ENCODE measurements at places on chromosomes 4 and X.

DNA sequence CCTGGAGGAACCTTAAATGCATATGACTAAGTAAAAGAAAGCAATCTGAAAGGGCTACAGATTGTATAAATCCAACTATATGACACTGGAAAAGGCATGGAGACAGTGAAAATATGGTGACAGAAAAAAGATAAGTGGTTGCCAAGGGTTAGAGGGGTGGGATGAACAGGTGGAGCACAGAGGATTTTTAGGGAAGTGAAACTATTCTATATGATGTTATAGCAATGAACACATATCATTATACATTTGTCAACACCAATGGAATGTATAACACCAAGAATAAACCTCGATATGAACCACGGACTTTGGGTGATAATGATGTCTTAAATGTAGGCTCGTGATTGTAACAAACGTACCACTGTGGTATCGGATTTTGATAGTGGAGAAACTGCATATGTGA lies 40.7 kb downstream of the NPY5R start:
- DNase-seq = no peak

DNA sequence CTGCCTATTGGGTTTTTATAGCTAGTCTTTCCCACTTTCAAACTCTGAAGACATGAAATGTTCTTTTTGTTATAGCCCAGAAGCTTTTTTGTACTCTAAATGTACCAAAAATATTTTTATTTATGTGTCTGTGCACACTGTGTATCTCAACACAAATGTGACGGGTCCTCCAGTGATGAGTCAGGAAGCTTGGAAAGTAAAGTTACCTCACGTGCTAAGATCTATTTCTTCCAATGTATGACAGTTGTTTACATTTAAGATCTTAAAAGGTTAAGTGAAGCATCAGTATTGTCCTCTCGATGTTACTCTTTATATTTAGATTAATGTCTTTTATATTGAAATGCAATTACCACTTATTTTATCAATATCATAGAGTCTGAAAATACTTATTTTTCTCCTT lies 29.1 kb upstream of the PRSS12 start:
- no peak for DNase-seq

DNA sequence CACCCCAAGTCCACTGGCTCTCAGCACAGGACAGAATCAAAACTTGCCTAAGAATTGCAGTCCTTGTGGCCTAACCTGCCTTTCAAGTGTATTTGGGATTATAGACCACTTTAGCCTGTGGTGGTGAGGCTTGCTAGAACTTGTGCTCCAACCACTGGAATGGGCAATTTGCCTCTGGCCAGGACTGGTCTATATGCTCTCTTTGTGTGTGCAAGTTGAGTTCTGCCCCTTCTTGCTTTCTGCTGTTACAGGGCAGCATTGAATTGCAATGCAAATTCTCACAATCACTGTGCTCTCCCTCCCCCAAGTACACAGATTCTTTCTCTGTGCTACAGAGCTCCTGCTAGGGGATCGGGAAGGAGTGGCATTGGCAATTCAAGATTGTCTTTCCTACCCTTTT lies 233.6 kb upstream of the DIPK2B start:
- DNase-seq = no peak

GRCh38 chr4:47692691-47693090 lies 145.2 kb downstream of the CORIN start:
- DNase-seq = no peak

DNA sequence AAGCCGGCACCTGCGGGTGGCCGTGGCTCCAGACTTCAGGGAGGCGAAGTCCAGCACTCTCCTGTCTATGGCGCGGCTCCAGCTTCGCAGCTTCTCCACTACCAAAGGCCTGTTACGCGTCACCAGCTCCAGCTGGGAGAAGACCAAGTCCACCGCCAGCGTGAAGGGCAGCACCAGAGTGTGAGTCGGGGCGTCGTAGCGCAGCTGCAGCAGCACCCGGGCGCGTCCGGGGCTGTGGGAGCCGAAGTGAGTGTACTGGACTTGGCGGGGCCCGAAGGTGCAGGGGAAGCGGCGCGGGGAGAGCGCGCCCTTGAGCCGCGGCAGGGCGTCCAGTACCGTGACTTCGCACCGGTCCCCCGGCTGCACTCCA lies 444 bp downstream of the FREM3 start:
- no peak for DNase-seq

GRCh38 chrX:140664939-140665338 lies 44.6 kb upstream of the LINC00632 start:
- DNase-seq = peak; percentile 42

- peak; percentile 84 for DNase-seq
Measured at GRCh38 chrX:37818031-37818430, 29.3 kb downstream of the DYNLT3 start.

GRCh38 chrX:93259029-93259428 lies 414.3 kb downstream of the NAP1L3 start:
- DNase-seq = no peak

DNA sequence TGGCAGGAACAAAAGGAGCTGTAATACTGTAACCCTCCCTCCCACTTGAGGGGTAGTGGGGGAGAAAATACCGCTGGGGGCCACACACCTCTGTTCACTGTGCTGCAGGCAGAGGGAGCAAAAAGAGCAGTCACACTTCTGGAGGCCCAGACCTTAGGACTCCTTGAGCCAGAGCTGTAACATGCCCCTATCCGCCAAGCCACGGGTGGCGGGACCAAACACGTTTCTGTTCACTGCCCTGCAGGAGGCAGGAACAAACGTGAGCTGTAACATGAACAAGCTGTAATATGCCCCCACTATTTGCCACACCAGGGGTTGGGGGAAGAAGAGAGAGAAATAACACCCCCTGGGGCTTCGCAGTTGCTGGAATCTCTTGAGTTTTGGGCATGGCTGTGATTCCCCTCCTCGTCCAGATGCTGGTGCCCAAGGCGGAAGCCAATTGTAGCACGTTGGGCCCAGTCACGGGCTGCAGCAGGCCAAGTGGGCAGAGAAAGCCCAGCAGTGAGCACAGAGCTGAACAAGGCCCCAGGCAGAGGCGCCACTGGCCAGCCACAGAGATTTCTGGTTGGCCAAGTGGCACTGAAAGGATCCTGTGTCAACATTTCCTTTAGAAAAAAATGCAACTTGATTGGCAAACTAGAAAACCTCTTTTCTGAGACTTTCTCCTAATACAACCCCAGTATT lies 509.7 kb downstream of the INPP4B start:
- DNase-seq = no peak

DNA sequence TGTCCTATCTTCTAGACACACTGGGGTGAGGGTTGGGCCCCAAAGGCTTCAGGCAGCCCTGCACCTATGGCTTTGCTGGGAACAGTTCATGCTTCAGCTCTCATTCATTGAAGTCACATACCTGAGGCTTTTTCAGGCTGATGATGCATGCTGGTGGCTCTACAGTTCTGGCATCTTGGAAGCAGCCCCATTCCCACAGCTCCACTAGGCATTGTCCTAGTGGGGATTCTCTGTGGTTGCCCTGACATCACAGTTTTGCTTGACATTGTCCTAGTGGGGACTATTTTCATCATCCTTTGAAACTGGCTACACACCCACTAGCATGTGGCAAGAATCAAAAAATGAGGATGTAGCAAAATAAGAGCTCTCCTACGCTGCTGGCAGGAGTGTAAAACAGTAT lies 37.7 kb upstream of the C4orf17 start:
- no peak for DNase-seq

GRCh38 chrX:109753256-109753655 lies 20.2 kb upstream of the ACSL4 start:
- no peak for DNase-seq

- DNase-seq = no peak
Measured at GRCh38 chrX:129576539-129576938, 36.5 kb downstream of the OCRL start.

DNA sequence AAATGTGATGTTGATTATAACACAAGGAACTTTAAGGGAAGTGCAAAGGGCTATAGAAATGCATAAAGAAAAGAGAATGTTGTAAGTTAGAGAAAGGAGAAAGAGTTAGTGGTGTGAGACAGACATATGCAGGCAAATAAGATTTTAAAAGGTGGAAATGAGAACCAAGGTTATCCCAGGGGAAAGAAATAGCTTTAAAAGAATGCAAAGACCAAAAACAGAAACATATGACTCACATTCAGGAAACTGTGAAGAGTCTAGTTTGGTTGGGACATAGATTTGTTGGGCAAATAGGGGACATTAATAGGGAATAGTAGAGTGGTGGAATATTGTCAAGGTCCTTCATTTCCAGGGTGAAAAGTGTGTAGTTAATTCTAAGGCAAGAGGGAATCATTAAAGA lies 52.4 kb downstream of the MAPK10 start:
- no peak for DNase-seq

GRCh38 chr4:151712777-151713176 lies 48.0 kb downstream of the GATB start:
- DNase-seq = no peak

- DNase-seq = no peak
Measured at GRCh38 chr4:119525005-119525749, 103.4 kb downstream of the PDE5A start.

DNA sequence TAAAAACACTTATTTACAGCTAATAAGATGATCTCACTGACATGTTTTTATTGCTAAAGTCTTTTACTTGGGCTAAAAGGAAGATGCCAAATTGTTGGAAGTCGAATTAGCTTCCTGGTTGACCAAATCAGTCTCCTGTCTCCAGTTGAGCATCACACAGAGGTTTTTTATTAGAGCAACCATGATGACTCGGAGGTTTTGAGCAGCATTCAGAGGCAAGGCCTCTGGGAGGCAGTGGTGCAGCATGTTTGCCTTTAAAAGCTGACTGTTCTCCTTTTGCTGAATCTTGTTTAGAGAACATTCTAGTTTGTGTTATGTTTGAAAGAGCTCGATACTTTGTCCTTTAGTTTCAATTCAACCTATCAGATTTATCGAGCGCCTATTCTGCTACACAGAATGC lies 2.1 kb downstream of the UCHL1 start:
- DNase-seq = peak; percentile 56

DNA sequence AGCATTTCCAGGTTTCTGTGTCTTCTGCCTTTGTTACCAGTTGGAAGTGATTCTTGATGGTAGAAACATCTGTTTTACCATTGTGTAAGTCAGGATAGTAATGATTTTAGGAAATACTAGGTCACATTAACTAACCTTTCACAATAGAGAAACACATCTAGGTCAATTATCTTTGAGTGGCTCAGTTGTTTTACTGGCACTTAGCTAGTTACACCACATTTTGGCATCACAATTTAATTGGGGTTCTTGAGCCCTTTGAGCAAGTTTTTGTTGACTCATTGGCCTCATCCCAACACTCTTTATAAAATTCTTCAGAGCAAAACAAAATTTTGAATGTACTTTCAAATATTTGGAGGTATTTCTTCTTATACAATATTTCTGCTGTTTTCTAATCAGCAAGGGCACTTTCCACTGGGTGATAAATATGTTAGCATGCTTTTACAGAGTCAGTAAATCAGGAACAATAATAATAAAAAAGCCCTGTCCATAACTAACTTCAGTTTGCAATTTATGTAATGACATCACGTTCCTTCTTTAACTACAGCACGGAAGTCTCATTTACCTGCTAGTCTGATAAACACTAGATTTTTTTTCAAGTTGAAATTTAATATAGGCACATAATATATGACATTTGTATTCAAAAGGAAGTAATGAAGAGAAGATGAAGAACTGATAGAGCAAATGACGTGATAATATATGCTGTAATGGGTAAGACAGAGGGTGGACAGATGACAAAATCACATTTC lies 64.8 kb upstream of the GK2 start:
- no peak for DNase-seq

GRCh38 chrX:78574306-78574705 lies 84.8 kb downstream of the RTL3 start:
- DNase-seq = peak; percentile 89

DNA sequence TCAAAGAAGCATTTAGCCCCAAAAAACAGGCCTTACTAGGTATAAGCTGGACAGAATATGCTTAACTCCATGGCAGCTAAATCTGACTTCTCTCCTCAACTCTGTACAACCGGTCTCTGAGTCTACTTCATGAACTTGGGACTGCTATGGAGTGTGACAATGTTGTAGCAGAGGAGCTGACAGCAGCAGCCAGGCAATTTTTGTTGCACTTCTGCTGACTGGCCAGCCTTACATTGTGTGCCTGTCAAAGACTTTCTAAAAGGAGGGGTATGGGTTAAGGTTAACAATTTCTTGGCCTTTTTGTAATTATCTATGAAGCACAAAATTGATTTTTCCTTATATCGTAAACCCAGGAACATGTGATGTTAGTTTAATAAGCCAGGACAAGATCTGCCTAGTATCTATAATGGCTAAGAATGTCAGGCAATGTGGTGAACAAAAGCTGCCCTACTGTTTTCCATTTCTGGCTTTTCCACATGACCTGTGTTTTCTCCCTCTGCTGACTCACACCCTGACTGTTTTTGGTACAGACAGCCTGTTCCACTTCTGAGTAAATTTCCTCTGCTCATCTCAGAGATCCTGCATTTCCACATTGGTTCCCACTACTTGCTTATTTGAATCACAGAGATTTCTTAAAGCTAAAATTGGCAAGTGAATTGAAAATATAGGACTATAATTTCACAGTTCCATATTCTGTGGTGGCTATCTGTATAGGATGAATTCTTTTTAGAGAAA lies 9.3 kb downstream of the NOX1 start:
- DNase-seq = no peak

DNA sequence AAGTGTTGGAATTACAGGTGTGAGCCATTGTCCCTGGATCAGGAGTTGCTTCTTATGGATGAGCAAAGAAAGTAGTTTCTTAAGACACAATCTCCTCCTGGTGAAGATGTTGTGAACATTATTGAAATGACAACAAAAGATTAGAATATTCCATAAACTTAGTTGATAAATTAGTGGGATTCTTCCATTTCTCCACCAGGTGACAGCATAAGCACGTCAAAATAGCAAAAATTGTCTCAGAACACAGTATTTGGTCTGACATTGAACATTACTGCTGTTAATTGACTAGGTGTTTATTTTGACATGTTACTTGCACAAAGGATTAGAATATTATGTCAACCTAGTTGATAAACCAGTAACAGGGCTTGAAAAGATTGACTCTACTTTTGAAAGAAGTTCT lies 21.6 kb downstream of the CLDN34 start:
- peak; percentile 41 for DNase-seq

Measured in KBM-7 (cell line).